ENCODE measurements at places on chromosomes 6 and 20.

- no peak for DNase-seq
Observed at GRCh38 chr20:54292185-54292584, 84.3 kb downstream of the PFDN4 start.

DNA sequence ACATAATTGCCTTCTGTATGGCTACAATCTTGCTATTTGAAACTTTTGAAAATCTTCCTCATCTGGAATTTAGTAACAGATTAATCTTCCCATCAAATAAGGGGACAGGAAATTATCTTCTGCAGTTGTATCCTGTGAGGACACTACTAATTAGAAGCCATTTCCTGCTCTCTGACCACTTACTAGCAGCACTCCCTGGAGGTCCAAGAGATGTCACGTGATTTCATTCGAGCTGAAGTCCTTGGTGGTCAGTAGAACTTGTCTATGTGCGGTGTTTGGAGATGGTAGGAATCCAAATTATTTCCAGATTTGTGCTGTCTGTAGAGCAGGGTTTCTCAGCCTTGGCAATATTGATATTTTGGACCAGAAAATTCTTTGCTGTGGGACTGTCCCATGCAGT lies 202.5 kb downstream of the TFAP2B start:
- no peak for DNase-seq

GRCh38 chr6:44664716-44665115 lies 277.2 kb downstream of the CDC5L start:
- DNase-seq = no peak

DNA sequence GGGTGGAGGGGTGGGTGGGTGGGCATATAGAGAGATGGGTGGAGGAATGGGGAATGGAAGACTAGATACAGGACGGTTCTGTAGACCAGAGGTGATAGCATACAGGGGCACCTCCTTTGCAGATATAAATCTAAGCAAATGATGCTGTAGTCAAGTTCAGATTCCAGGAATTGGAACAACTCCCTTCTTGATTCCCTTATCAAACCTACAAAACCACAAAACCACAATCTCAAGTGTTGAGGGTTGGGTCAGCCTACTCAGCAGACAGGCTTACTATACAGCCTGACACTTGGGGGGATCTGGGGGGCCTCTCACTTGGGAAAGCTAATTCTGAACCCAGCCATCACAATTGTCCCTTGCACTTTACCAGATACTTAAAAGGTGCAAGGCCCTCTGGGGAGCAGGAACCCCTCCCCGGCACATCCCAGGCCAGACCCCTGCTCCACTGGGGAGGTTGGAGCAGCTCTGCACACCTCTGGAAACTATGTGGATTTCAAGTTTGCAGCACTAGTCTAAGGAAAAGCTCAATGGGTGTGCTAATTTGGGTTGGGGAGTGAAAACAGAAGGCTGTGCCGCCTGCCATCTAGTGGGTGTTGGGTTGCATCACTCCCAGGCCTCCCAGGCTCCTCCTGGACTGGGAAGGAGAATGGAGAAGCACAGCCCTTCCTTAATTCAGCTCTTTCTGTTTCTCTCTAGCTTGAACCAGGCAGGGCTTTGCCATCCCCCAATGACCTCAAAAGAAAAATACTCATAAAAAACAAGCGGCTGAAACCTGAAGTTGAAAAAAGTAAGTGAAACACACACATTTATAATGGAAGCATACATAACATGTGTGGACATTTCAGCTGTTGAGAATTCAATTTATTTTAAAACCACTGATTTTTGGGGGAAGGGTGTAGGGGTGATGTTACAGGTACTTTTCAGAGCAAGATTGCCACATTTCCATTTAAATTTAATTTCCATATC lies 121.2 kb upstream of the LAMP5 start:
- peak; percentile 61 for DNase-seq

DNA sequence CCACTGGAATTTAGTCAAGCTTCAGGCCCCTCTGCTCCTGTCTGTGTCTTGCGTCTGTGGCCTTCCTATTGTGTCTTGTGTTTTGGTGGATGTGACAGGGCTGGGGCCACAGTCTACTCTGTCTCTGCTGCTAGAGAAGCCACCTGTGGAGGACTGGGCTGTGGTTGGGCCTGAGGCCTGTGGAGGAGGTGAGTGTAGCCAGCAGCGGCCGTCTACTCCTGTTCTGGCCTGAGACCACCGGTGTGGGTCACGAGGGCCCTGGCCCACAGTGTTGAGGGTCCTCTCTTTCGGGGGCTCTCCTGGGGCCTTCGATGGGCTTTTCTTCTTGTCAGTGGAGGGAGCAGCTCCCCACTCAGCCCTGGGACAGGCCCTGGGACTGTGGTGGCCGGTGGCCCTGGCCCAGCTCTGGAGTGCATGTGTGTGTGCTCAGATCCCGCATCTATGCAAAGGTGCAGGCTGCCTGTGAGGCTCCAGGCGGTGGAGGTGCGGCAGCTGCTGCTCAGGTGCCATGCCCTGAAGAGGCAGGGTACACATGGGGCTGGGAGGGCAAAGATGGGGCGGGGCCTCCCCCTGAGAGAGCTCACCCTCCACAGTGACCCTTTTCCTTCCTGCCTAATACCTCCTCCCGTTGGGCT lies 20.8 kb downstream of the SDCBP2 start:
- no peak for DNase-seq

DNA sequence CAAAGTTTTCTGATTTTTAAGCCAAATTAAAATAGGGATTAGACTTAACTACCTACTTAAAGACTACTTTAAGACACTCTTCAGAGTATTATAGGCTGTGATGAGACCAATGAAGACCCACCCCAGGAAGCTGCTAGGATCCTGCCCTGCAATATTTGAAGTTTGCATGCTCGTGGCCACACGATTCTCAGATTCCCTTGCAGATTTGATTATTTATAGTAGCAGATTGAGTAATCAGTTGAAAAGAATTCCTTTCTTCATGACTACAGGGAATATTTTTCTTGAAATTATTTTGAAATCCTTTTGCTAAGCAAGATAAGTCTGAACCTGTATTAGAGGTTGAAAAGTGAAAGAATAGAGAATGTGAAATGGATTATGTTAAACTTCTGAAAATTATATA lies 122.3 kb downstream of the B3GAT2 start:
- DNase-seq = no peak

DNA sequence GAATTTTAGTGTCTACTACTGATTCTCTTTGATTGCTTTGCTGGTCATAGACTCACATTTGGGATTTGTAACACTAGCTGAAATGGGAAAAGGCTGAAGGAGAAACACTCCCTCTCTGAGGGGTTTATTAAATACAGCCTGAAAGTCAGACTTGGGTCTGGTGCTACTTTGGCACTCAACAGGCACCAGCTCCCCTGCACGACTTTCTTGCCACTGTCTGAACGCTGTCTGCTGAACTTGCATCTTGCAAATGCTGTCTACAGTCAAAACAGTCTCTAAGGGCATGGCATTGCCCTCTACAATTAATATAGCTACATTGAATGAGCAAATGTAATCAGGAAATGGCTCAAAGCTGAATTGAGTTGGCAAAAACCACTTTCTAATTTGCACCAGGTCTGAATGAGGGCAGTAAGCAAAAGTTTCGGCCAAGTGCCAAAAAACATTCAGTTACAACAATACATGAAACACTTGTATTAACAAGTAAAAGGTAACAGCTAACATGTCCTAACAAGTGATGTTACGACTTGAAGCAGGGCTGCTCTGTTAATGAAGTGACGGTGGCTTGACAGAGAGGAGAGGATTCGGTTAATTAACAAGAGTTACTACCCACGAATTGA lies 119.5 kb downstream of the FOXC1 start:
- no peak for DNase-seq

DNA sequence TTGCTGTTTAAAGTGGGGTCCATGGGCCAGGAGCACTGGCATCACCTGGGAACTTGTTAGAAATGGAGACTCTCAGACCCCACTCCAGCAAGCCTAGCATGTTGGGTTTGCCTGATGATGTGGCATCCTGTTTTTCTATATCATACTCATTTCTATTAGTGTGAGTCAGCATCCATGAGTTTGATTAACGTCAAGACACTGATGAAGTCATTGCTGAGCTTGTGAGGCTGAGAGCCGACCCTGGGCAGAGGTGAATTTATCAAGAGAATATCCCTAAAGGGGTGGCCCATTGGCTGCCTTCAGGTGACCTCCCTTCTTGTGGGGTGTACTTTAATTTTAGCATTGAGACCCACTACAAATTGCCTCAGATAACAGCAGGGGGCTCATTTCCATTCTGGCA lies 43.4 kb upstream of the RNF144B start:
- DNase-seq = no peak

GRCh38 chr6:116279232-116280160 lies at the start of gene TSPYL1:
Gene TSPYL1, minus strand, starts transcription at chr6:116279930. Its CDS starts 100 bp downstream, at chr6:116279830.
- peak; percentile 97 for DNase-seq

GRCh38 chr20:6184086-6184485 lies 61.3 kb upstream of the FERMT1 start:
- no peak for DNase-seq

DNA sequence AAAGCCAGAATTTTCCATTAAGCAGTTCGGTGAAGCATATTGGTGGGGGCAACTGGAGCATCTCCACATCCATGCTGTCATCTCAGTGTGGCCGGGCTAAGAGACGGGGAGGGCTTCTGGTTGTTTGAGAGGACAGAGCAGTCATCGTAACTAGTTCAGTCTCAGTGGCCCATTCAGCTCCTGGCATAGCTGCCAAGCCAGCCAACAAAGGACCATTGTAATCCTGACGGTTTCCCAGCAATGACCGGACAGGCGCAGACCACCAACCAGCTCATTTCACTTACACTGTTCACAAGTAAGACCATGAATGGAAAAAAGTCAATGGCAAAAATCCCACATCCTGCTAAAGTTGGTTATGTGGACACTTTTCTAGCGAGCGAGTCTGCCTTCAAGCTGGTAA lies 14.9 kb upstream of the HDDC2 start:
- DNase-seq = no peak

DNA sequence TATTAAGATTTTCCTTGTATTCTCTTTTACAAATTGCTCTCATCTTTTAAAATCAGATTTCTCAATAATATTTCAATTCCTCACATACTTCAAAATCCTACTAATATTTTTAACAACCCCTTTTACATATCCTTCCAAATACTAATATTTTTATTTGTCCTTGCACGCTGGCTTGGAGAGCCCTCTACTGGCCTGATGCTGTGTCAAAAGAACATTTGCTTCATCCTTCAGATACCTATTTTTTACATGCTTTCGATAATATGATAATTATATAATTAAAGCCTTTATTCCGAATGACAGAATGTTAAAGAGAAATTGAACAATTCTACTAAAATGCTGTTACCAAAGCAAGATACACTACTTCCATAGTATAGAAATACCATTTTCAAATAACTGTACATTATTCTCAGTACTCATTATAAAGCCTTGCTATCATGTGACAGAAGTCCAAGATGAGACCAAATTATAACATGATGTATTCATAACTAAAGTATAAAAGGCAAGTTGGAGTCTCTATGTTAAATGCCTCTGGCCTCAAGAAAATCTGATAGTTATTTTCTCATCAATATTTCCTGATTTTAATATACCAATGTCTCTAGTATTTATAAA lies 39.0 kb upstream of the PLN start:
- peak; percentile 44 for DNase-seq

DNA sequence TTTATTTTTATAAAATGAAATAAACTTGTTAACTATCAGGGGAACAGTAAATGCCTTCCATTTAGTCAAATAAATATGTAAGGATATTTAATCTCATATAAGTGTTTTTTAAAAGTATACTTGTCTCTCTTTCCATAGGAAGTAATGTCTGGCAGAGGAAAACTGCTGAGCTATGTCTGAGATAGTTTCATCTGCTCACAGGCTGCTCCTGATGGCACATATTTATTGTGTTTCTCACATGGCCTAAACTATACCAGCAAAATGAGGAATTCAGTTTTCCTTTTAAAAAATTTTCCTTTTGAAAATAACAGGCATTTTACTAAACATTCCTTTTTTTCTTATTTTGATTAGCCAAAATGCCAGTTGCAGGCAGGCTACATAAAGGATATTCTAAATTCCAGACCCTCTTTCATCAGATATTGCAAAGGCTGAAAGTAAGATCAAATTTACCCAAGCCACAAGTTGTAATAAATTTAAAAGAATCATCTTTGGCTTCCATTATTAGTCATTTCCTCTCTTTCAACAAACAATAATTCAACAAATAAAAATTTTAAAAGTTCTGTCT lies 60.1 kb upstream of the RNF146 start:
- no peak for DNase-seq

DNA sequence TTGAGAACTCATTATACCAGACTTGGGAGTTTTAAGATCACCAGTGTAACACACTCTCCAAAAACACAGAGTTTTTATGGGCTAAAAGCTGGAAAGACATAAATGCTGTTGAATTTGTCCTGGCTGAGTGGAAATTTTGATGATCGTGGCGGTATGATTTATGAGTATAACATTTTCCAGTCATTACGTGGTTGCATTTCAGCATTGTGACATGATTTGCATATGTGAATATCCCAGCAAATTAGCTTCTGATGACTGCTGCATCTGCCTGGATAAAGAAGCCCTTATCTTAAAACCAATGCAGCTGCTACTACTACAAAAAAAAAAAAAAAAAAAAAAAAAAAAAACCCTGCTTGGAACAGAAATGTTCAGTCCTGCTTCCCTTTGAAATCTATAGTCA lies 850.9 kb downstream of the TFAP2A start:
- no peak for DNase-seq

- no peak for DNase-seq
Observed at GRCh38 chr6:37077191-37077904, 71.9 kb downstream of the FGD2 start.

GRCh38 chr20:5146871-5147592 lies 20.2 kb downstream of the CDS2 start:
- DNase-seq = no peak

- no peak for DNase-seq
Observed at GRCh38 chr20:49594143-49594930, 26.4 kb upstream of the PTGIS start.

DNA sequence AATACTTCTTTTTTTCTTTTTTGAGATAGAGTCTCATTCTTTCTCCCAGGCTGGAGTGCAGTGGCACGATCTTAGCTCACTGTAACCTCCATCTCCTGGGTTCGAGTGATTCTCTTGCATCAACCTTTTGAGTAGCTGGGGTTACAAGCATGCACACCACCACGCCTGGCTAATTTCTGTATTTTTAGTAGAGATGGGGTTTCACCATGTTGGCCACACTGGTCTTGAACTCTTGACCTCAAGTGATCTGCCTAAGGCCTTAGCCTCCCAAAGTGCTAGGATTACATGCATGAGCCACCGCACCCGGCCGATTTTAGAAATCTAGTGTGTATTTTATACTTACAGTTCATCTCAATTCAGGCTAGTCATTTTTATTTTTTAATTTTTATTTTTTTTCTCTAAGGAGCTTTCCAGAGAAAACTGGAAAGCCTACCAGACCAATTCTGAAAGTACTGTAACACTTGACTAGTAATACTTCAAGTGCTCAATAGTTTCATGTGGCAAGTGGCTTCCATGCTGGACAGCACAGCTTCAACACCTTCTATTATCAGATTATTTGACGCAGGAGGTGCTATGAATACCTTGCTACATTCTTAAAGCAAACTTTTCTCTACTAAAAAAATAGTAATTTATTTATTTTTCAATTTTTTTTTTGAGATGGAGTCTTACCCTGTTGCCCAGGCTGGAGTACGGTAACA lies 25.0 kb downstream of the POLR1C start:
- DNase-seq = no peak

- peak; percentile 85 for DNase-seq
Observed at GRCh38 chr20:5171790-5172164, 45.0 kb downstream of the CDS2 start.

GRCh38 chr6:111606620-111607115 lies 990 bp upstream of the TRAF3IP2 start:
- DNase-seq = peak; percentile 12

All from hematopoietic multipotent progenitor cell treated with erythropoietin and hydrocortisone succinate and interleukin-3 and kit ligand, for 8 days (in vitro differentiated cells).